ENCODE measurements at places on chromosomes 11 and 22.

GRCh38 chr11:111010391-111011274, 234.9 kb upstream of the POU2AF2 start:
- DNase-seq, result no peak

DNA sequence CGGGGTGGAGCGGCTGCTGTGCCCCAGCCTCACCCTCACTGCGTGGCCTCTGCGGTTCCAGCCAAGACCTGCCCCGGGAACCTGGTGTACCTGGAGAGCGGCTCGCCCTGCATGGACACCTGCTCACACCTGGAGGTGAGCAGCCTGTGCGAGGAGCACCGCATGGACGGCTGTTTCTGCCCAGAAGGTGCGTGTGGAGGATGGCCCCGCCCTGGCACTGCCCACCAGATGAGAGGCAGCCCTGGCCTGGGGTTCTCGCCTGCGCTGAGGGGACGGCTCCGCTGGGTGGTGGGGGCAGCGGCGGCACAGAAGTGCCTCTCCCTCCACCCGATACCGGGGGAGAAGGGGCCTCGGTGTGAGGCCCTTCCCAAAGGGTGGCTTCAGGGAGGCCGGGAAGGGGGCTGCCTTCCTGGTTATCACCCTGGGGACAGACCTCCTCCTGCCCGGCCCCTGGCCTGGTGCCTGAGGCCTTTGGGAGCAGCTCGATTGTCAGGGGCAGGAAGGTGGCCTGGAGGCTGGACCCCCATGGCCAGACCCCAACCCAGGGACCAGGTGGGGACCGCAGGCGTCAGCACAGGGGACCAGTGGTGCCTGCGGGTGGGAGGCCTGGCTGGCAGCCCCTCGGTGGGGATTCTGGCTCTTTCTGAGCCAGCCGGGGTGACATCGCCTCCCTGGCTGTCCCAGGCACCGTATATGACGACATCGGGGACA, 7.1 kb downstream of the MUC2 start:
- DNase-seq, result no peak

DNA sequence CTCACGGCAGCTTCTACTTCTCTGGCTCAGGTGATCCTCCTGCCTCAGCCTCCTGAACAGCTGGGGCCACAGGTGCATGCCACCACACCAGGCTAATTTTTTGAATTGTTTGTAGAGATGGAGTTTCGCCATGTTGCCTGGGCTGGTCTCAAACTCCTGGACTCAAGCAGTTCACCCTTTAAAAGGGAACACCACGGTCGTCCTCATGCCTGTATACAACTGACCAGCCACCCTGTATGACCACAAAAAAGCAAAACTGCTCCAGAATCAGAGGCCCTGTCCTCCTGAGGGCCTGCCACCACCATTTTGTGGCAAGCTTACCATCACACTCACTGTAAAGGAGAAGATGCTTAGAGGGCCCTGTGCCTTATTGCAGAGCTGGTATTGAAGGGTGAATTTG, 2.2 kb downstream of the GLB1L3 start:
- no peak for DNase-seq

DNA sequence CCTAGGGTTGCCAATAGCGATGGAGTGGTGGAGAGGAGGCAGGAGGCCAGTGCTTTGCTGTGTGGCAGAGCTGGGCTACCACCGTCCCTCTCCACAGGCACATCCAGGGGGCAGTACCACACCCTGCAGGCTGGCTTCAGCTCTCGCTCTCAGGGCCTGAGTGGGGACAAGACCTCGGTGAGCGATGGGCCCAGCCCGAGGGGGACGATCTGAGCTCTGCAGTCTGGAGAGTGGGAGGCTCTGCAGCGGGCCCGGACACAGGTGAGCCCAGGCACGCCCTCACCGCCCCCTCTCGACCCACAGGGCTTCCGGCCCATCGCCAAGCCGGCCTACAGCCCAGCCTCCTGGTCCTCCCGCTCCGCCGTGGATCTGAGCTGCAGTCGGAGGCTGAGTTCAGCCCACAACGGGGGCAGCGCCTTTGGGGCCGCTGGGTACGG, 2.5 kb downstream of the PKP3 start:
- no peak for DNase-seq

DNA sequence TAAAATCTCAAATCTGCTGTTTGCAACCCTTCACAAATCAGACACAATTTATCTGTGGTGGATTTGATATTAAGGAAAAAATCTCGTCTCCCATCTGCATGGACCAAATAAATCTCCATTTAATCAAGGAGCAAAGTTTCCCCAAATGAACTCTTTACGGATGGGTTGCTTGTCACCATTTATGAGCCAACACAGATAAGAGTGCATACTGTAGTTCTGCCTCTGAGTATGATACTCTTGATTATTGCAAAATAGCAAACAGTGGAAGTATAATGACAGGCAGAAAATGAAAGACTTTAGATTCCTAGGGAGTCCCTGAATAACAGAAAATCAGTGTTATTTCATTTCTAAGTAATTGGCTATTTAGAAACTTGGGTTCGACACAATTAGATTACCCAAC, 1395.9 kb downstream of the FAM181B start:
- no peak for DNase-seq

DNA sequence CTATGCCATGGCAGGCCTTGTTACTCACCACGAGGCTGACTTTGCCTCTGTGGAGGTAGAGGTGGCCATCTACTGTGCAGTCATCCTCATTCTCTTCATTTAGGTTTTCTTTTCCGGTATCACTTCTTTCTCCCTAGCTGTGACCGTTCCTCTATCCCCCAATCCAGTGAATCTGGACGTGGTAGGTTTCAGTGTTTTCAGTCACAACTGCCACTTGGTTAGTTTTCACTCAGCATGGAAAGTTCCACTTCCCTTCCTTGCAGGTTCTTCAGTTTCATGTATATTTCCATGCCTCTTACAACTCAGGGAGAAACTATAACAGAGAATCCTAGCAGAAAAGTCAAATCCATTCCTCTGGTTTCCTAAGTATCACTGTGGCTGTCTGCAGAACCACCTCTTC, 1.9 kb downstream of the HPS4 start:
- DNase-seq, result no peak

GRCh38 chr11:7536100-7536499, 22.3 kb downstream of the PPFIBP2 start:
- DNase-seq, result no peak

Data from PC-3 (cell line).